ENCODE measurements at places on chromosomes 6 and 20. TPM values are rescaled to one million over a fixed set of nuclear protein-coding genes. Genes with fewer than 3 reads are reported as not detected.

- no peak overlapping the region for H3K4me3 ChIP-seq
- no peak overlapping the region for H3K27ac ChIP-seq
- peaks cover 19% of the 10 kb centered on the region for H3K36me3 ChIP-seq
- DNase-seq, result no peak
Observed at GRCh38 chr6:20577173-20577688, 43.0 kb downstream of the CDKAL1 start.

DNA sequence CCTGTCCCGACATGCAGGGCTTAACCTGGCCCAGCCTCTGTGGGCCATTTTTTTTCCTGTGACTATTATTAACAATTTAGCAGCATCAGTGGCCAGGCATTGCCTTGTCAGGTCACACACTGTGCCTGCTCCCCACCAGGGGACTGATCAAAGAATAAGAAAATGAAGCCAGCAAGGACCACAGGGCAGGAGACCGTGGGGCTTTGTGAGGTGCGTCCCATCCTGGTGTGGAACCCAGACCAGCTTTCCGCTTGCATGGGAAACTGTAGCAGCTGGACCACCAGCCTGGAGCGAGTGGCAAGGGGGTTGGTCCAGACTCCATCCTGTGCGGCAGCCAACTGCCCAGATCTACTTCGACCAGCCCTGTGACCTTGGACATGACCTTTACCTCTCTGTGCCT lies 218.3 kb downstream of the ANKRD60 start:
- no peak for DNase-seq
- H3K27ac ChIP-seq, result no peak overlapping the region
- H3K4me1 ChIP-seq, result no peaks in the 10 kb centered on the region

DNA sequence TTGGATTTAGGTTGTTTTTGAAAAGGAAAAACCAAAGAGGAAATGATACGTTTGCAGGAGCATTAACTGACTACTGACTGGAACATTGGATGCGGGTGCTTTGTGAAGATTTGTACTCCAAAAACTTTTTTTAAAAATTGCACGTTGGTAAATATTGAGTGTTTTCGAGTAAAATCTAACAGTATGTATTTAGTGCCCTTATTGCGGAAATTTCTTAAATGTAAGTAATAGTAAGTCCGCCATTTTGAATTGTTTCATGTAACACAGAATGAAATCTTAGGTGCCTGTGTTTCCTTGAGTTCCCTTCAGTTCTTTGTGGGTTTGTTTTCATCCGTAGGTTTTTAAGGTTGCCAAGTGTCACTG lies 15.2 kb upstream of the LIN28B start:
- H3K36me3 ChIP-seq, result no peaks in the 10 kb centered on the region
- no peak for DNase-seq
- no peak overlapping the region for H3K27ac ChIP-seq
- H3K27me3 ChIP-seq, result peaks cover 68% of the 10 kb centered on the region
- H3K4me3 ChIP-seq, result peak overlapping the region; percentile 47

Gene BMP7
- total RNA-seq, result 19.2 TPM

DNA sequence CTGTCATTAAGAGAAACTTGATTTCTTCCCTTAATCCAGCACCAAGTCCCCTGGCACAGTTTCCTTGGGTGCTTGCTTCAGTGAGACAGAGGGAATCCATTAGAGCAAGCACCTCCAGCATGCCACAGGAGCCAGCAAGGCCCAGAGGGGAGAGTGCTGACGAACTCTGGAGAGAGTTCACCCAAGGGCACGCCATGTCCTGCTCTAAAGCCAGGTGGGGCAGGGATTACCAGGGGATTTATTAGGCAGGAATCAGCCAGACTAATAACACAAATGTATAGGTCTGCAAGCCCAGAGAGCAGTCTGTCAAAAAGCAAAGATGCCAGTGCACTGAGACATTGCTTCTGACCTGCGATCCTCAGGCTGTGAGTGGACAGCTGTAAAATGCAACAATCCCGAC lies 155.4 kb upstream of the SYNDIG1 start:
- no peak overlapping the region for H3K4me3 ChIP-seq
- no peak overlapping the region for H3K27ac ChIP-seq
- no peaks in the 10 kb centered on the region for H3K27me3 ChIP-seq
- DNase-seq, result no peak

DNA sequence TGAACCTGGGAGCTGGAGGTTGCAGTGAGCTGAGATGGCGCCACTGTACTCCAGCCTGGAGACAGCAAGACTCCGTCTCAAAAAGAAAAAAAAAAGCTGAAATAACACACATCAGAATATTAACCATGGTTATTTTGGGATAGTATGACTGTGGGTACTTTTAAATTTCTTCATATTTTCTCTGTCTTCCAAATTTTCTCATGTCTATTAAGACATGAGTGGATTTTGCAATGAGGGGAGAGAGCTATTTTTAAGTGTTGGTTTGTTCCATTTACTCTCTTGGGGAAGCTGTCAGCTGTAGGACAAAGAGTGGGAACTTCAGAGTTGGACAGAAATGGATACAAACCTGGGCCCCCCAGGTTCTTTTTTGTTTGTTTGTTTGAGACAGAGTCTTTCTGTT lies 10.3 kb downstream of the ADISSP start:
- H3K36me3 ChIP-seq, result no peaks in the 10 kb centered on the region
- H3K27me3 ChIP-seq, result no peaks in the 10 kb centered on the region
- peaks cover 8% of the 10 kb centered on the region for H3K4me1 ChIP-seq
- no peak overlapping the region for H3K4me3 ChIP-seq

GRCh38 chr20:62969179-62969760 lies 16.8 kb downstream of the SLC17A9 start:
- peaks cover 32% of the 10 kb centered on the region for H3K27me3 ChIP-seq
- no peak overlapping the region for H3K27ac ChIP-seq
- H3K4me1 ChIP-seq, result peaks cover 20% of the 10 kb centered on the region
- no peak overlapping the region for H3K4me3 ChIP-seq
- H3K36me3 ChIP-seq, result no peaks in the 10 kb centered on the region

DNA sequence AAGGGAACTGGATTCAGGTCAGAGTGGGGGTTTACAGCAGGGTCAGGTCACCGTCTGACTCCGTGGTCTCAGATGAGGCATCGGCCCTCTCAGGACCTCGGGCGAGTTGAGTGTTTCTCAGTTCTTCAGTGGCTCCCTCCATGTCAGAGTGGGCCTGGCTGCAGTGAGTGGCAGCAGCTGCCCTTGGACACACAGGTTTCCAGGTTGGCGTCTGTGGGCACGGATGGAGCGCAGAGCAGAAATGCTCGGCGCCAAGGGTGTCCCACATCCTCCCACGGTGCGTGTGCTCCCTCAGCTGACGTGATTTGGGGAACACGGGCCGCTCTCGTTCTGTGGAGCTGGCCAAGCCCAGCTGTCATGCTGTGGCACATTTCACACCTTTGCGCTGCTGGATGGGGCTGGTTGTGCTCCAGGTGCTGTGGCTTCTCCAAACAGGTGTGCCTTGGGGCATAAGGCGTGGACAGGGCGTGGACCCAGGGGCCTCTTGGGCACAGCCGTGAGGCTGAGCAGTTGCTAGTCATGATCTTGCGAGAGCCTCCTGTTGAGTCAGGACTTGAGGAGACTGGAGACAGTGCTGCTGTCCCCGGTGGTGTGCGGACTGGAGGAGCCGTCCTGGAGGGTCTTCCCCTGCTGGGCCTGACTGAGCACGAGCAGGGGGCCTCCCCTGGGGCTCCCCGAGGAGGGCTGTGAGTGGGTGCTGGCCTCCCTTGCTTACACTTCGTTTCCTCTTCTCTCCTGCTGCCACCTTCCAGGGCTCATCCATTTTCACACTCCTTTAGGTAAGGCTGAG lies 9.5 kb upstream of the DNAJC5 start:
- no peaks in the 10 kb centered on the region for H3K27me3 ChIP-seq
- peaks cover 87% of the 10 kb centered on the region for H3K36me3 ChIP-seq
- no peak overlapping the region for H3K4me3 ChIP-seq
- DNase-seq, result no peak
- H3K4me1 ChIP-seq, result peaks cover 27% of the 10 kb centered on the region

DNA sequence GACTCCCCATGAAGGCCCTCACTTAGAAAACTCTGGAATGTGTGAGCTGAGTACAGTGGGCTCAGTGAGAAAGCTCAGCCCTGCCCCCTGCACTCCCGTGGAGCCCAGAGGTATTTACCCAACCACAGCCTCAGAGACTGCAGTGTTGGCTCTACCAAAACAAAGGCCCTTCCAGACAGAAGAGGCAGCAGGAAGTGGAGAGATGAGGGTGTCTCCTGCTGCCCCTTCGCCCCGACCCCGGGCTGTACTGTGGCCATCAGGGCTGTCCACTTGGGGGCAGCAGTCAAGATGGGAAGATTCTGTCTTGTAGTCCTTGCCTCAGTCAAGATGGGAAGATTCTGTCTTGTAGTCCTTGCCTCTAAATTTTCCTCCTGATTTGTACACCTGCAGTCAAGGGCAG lies 341.3 kb downstream of the TAF4 start:
- DNase-seq, result no peak
- no peak overlapping the region for H3K27ac ChIP-seq
- no peak overlapping the region for H3K4me3 ChIP-seq

DNA sequence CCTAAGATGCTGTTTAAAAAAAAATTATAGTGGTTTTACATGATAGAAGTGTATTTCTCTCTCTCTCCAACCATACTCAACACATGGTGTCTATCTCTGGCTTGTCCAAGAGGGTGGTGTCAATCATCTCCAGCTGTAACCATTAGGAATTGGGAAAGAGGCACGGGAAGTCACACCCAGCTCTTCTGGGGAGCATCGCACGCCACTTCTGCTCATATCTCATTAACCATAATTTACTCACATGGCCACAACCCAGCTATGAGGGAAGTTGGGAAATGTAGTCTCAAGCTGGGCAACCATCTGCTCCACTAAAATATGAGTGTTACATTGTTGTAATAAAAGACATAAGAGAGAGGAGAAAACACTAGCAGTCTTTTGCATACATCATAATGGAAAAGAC lies 30.4 kb upstream of the TSHZ2 start:
- H3K27me3 ChIP-seq, result no peaks in the 10 kb centered on the region
- no peaks in the 10 kb centered on the region for H3K36me3 ChIP-seq
- peaks cover 28% of the 10 kb centered on the region for H3K4me1 ChIP-seq
- DNase-seq, result no peak
- H3K27ac ChIP-seq, result no peak overlapping the region
- no peak overlapping the region for H3K4me3 ChIP-seq

DNA sequence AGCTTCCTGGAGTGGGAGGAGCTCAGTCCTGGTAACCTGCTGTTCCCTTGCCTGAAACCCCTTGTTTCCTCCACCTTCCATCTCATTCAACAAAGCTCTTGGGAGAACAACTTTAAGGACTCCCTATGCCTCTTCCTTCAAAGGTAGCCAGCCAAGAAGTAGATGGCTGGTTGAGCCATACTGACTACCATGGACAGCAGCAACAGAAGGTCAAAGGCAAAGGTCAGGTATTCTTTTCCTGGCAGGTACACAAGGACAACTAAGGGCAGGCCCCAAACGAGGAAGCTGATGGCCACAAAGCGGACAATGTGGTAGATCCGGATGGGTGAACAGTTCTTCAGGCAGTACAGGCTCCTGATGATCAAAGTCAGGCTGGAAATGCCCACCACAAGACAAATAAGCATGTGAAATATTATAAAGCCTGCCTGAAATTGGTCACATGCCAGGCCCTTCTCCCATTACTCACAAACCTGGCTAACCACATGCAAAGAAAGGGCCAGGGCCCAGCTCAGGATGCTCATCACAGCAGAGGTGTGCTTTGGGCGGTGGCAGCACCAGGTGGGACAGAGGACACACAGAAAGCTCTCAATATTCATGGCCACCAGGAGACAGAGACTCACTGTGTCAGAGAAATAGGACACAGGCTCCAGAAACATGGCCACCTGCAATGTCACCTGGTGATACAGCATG lies 21.7 kb downstream of the UBD start:
- no peak for DNase-seq
- H3K4me1 ChIP-seq, result no peaks in the 10 kb centered on the region

DNA sequence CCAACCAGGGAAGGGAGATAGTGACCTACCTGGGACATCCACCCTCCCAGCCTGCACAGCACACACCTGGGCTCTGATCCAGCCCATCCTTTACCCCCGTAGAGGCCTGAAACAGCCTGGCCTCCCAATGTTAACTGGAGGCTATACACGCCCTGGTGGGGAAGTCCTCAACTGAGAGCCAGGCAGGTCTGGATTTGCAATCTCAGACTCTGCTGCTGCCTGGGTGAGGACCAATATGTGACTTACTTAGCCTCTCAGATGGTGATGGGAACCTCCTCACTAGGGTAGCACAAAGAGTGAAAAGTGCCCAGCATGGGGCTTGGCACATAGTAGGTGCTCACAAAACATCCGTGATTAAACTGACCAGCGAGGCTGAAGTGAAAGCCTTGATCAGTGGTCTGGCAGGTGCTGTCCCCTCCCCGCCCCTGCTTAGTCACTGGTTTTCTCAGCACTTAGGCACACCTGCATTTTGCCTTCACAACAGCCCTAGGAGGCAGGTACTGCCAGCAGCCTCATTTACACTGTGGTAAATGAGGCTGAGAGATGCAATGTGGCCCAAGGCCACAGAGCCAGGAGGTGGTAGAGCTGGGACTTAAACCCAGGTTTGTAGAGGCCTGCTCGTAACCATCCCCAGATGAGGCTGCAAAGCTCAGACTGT lies 12.4 kb downstream of the PEDS1 start:
- H3K4me1 ChIP-seq, result peaks cover 93% of the 10 kb centered on the region
- H3K27ac ChIP-seq, result peak overlapping the region; percentile 80

Gene PSORS1C1
- 4.1 TPM for total RNA-seq

Gene FAM217B
- total RNA-seq, result 5.0 TPM

DNA sequence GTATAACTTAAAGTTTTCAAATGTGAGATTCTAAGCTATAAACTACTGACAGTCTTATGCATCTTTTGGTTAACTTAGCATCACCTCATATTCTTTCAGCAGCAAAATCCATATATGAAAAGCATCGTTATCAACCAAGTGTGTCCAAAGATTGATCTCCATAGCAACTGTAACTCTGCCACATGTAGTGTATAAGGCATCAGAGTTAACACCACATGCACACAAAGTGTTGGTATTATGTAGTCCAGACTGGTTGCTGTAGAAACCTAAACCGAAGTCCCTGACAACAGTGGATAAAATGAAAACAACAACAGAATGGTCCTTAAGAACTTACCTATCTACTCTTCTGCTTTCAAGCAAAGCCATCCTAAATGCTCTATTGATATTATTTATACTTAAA lies 39.6 kb downstream of the PDSS2 start:
- no peak for DNase-seq
- no peak overlapping the region for H3K4me3 ChIP-seq
- H3K36me3 ChIP-seq, result no peaks in the 10 kb centered on the region
- no peaks in the 10 kb centered on the region for H3K27me3 ChIP-seq
- H3K4me1 ChIP-seq, result no peaks in the 10 kb centered on the region
- no peak overlapping the region for H3K27ac ChIP-seq

Measured in suprapubic skin (tissue), 4 donors.